ENCODE measurements at places on chromosomes 2 and 18.

DNA sequence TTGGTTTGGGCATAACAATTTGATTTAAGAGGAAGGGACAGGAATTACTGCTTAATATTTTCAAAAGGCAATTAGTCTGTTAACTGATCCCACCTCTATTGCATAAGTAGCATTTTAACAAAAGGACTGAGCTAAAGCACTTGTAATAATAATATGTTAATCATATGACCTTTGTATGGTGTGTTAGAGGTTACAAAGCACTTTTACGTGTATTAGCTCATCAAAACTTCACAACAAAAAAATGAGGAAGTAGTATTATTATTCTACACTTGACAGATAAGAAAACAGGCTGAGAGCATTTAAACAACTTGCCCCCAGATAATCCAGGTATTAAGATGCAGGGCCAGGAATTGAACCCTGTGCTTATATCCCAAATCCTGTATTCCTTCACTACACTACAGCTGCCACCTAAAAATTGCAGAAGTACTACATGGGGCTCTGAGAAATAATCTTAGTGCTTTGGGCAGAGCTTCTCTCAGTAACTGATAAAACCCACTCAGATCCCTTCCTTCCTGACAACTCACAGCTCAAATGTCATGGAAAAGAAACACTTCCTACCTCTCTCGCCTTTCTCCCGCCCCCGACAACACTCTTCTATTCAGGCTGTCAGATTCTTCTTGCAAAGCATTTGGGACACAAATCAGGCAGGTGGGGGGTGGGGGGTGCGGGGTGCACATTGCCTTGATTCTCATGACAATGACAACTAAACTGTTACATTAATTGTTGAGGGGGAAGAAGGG is 20.7 kb upstream of the KCTD1 start:
- no peak for DNase-seq

DNA sequence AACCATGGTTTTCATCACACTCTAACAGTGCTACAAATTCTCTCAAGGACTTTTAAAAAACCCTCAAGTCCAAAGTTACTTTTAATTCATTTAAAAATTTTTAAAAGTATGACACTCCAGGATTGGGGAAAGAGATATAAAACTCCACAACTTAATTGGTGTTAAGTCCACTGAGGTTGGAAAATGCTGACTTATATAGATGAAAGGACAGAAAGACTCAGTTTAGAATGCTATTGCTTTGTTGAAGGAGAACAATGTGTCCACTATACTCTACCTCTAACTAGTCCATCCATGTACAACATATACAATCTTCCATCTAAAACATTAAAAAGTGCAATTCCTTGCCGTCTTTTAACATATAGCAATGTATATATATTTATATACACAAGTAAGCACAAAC is 41.2 kb downstream of the CABYR start:
- no peak for DNase-seq

DNA sequence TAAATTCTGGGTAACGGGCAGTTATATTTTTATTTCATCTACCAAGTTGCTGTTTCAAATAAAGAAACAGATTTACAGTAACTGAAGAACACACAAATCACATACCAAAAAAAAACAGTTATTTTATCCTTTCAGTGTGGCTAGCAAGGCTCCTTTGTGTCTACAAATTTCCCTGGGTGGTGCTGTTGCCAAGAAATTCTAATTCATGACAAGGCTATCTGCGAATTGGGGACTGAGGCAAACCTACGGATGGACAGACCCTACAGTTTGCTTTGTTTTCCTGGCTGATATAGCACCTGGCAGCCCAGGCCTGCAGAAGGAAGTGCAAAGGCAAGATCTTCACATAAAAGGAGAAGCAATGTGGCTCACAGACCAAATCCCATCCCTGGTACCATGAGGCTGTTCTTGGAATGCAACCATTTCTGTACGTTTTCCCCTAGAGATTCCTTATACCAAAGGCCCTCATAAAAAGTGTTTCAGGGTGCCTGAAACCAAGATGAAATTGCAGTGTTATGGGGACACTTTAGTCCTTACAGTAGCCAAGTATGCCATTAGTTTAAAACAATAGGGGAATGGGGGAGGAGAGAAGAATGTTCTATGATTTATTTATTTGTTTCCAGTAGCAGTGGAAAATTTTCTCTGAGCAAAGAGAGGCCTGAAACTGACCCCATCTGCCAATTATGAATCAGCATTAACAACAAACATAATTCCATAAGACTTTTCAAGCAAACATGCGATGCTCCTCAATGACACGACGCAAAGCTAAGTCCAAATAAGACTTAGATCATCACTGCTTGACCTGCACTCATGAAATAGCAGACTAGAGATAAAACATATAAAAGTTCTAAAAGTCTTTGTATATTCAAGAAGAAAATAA is 4.3 kb downstream of the KLF7 start:
- DNase-seq: no peak

DNA sequence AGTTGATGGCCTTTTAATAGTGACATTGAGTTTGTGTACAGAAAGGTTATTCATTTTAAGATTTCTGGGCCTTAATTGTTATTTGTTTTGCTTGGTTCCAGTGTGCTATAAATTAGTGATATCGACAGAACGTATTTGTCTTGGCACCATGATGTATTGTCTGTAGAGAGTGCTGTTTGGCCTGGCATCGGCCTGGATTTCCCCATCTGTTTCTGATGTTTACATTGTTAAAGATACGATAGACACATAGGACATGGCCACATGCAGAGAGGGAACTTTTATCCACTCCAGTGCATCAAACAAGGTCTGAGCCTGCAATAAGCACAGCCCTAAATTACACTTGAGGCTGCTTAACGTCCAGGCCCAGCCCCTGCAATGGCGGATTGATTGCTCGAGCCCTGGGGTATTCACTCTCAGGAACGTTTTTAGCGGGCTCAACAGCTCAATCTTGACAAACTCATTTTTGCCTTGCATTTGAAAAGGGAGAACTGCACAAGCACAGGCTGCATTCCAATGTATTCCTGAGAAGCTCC is 144.7 kb downstream of the SLC4A3 start:
- no peak for DNase-seq

GRCh38 chr2:186862869-186863709 is 14.1 kb upstream of the ZSWIM2 start:
- no peak for DNase-seq

GRCh38 chr18:50721451-50722120 is 98.2 kb downstream of the MRO start:
- DNase-seq: no peak

- peak; percentile 18 for DNase-seq
These were observed 1.6 kb upstream of the PSTPIP2 start for GRCh38 chr18:46073474-46074331.

DNA sequence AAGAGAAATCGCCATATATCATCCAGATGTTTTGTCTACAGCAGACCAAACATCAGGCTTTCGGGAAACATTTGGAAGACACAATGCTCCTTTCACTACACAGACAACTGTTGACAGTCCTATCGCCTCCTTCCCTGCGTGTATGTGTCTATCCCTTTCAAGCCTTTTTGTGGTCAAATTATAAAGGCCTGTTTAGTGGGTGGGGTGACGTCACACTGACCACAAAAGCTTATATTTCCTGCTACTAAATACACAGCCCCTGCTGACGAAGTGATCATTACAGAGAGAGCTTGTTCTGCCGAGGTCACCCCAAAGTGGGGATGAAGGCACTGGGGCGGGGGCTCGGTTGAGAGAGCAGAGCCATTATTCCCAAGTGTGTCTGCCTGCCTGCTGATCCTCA is 302.7 kb upstream of the TNP1 start:
- DNase-seq: peak; percentile 92

DNA sequence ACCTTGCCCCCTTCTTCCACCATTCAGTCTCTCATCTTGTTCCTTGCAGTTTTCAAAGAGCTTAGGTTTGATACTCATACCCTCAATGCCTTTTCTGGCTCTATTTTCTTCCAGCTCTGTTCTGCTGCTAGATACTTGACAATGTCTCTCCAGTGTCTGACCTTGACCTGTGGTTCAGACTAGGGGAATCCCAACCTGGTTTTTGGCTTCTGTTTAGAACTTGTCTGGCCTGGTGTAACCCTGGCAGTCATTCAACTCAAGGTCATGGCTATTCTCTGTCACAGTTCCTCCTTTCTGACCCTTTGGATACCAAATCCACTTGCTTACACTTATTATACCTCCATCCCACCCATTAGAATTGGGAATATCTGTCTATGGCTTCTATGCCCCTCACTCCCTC is 31.8 kb upstream of the IMP4 start:
- DNase-seq: no peak

GRCh38 chr2:68689553-68690537 is 44.8 kb upstream of the ARHGAP25 start:
- DNase-seq: no peak

DNA sequence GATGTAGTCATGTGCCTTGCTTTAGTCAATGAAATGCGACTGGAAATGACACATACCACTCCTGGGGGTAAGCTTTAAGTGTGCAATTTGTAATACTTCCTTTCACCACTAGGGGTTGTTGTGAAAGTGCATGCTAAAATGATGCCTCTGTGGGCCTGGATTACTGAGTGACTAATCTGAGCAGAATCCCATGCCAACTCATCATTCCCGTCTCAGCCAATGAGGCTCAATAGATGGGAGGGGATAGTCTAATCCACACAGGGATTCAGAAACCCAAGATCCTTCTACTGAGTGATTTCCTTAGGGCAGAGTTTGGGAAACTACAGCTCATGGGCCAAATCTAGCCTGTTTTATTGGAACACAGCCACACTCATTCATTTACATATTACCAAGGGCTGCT is 54.0 kb downstream of the HRH4 start:
- no peak for DNase-seq

GRCh38 chr2:150293771-150294170 is 193.7 kb downstream of the RND3 start:
- DNase-seq: no peak

- DNase-seq: no peak
These were observed 73.5 kb upstream of the HS6ST1 start for GRCh38 chr2:128392207-128392606.

- DNase-seq: no peak
These were observed 9.0 kb upstream of the MARCO start for GRCh38 chr2:118932949-118933348.

- DNase-seq: no peak
These were observed 102.7 kb downstream of the CPO start for GRCh38 chr2:207041786-207042554.

GRCh38 chr2:170396799-170397459 is 219.0 kb downstream of the MYO3B start:
- no peak for DNase-seq

GRCh38 chr18:27931535-27931934 is 245.4 kb downstream of the CDH2 start:
- no peak for DNase-seq

- no peak for DNase-seq
These were observed 824.9 kb downstream of the DCDC2C start for GRCh38 chr2:4528246-4528645.

- DNase-seq: peak; percentile 90
These were observed 4.1 kb upstream of the NEURL3 start for GRCh38 chr2:96509114-96509846.

DNA sequence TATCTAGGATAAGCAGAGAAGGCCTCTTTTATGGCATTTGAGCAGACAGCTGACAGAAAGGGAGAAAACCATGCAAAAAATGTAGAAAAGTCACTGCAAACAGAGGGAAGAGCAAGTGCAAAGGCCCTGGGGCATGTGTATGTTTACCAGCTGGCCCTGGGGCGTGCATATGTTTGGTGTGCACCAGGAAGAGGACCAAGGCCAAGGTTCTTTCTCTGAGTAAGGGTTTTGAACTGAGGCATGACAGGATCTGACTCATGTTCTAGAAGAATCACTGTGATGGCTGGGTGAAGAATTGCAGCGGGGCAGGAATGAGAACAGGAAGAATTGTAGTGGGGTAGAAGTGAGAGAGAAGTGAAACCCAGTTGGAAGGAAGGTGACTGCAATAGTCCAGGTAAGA is 69.6 kb downstream of the STEAP3 start:
- no peak for DNase-seq

All from posterior cingulate gyrus (tissue), 11 donors.